GM23338 (cell line): ENCODE measurements at places on chromosomes 1 and 21.

DNA sequence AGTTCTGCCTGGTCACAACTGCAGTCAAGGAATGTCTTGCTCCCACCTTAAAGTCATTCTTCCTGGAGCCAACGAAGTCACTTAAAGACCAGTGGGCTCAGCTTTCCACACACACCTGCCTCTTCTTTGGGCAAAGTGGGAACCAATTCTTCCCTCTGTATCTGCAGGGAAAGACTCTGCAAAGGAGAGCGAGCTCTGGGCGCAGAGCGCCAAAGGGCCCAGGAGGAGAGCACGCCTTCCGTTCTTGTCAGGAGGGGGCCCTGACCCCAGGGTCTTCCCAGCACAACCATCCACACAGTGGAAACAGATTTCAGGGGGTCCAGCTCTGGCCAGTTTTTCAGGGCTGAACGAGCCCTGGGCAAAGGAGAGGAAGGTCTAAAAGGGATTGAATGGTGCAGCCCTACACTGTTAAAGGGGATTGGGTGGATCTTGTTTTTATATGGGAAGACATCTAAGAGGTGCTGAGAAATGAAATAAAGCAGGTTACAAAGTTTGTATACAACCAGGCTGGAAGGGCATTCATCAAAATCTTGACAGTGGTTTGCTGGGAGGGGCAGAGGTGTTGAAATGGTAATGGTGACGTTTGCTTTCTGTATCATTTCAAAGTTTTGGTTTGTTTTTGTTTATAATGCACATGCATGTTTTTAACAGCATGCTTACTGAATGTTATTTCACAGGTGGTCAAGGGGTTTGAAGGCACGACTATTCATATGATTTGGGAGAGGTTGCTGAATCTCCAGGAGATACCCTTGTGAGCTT, 6.8 kb upstream of the OLIG2 start:
- no peak for DNase-seq

DNA sequence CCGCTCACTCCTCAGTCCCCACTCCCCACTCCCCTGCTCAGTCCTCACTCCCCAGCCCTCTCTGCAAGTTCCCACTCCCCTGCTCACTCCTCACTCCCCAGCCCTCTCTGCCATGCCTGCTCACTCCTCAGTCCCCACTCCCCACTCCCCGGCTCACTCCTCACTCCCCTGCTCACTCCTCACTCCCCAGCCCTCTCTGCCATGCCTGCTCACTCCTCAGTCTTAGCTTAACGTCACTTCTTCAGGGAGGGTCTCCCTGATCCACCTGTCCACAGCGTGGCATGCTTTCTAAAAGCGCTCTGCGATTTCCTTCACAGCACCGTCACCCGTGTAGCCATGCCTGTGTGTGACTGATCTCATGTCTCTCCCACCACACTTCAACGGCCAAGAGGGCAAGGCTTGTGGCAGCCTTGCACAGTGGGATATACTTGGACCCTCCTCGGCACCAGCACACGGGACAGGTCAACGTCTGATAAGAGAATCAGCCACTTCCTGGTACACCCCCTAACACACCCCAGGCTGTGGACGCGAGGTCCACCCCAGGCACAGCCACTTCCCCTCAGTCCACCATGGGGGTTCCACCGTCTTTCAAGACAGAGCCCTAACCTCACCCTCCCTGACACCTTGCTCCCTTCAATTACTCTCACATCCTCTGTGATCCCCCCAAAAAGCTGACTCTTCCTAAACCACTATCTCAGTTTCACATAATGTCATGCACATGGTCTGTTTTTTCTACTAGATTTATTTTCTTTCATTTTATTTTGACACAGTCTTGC, 14.0 kb downstream of the PRDM15 start:
- DNase-seq: peak; percentile 66

- peak; percentile 56 for DNase-seq
Observed at GRCh38 chr1:67888216-67889106, 55.2 kb upstream of the GNG12 start.

DNA sequence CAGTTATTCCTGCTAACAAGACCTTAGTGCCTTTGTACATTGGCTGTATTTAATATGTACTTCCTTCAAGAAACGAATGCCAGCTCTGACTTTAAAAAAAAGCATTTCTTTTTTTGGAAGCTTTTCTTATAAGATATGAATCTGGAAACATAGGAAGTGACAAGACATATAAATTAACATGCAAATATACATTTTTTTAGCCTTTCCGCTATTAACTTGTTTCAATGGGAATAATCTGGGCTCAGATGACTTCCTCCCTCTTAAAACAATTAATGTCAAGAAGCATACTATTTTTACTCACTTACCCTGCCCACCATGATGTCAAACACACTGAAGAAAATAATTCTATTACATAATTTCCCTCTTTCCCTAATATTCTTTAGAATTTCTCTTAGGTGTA, 1.4 kb downstream of the DENND1B start:
- DNase-seq: no peak

DNA sequence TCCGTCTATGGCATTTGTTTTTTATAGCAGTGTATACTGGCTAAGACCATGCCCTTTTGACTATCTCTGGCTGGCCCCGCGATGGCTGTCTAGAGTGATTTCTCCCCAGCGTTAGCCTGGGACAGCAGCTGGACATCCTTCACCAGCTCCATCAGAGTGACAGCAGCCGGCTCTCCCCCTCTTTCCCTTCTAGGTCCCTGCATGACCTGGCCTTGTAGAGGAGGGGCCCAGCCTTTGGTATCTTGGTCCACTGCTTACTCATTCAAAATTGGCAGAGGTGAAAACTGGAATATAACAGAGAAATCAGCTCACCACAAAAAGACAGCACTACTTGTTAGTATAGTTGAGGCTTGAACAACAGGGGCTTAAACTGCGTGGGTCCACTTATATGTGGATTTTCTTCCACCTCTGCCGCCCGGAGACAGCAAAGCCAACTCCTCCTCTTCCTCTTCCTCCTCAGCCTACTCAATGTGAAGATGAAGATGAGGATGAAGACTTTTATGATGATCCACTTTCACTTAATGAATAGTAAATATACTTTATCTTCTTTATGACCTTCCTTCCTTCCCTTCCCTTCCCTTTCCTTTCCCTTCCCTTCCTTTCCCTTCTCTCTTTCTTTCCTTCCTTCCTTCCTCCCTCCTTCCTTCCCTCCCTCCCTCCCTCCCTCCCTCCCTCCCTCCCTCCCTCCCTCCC, 29.4 kb upstream of the B3GALNT2 start:
- no peak for DNase-seq

GRCh38 chr1:30534551-30534940, 188.8 kb downstream of the MATN1 start:
- DNase-seq: no peak

GRCh38 chr1:26537951-26538352, 8.4 kb downstream of the RPS6KA1 start:
- DNase-seq: peak; percentile 71

DNA sequence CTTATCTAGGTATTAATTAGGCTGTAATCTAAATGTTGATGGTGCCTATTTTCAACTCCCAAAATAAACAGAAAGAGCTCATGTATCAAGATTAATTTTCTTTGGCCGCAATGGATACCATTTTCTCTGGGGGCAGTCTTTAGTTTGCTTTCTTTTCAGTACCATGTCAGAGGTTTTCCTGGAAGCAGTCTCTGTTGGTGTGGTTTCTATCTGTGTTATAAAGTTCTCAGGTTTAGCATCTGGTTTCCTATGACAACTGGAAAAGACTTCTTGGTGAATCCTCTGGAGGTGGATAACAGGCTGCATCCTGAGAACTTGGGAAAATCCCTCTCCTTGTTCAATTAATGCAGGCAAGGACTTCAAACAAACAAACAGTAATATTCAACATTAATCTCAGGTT, 38.7 kb upstream of the BATF3 start:
- DNase-seq: no peak

DNA sequence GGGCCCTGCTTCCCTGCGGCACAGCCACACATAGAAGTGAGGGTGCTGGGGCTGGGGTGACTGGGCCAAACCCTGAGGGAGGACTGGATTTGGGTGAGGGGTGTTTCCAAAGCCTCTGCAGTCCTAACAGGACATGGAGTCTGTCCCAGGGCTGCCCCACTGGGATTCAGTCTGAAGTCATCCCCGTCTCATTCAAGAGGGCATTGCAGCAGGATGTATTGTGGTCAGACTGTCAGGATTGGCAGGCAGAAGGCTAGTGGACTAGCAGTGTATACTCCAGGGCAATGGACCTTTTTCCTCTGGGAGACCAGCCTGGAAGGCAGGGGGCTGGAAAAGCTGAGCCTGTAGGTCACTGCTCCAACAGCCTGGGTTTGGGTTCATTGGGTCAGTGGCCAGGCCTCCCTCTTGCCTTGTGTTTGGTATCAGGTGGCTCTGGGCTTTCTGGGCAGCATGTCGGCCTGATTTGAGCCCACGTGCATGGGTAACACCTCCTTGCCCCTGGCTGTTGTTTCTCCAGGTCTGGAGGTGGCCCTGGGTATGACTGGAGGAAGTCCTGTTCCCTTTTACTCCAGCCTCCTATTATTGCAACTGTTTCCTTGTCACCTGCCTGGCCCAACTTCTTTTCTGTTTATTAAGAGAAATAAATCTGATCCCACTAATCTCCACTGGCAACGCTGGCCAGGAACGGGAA, 41.0 kb upstream of the SYNC start:
- no peak for DNase-seq

DNA sequence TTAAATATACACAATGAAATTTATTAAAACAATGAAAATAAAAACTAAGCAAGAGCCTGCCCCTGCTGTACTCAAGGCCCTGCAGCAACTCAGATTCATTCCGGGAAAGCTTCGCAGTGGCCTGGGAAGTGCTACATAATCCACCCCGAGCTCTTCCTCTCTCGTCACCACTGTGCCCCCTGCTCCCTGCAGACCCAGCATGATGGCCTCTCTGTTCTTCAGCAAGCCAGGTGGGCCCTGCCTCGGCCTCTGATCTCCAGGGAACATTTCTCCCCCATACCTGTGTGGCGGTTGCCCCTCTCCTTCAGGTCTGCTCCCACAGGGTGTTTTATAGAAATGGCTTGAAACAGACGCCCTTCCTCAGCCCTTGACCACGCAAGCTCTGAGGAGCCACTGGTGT, 10.6 kb downstream of the RNF187 start:
- DNase-seq: no peak

GRCh38 chr1:100456880-100457279, 81.1 kb upstream of the GPR88 start:
- no peak for DNase-seq

- DNase-seq: no peak
Observed at GRCh38 chr1:248753029-248753594, 2.4 kb downstream of the LYPD8 start.

DNA sequence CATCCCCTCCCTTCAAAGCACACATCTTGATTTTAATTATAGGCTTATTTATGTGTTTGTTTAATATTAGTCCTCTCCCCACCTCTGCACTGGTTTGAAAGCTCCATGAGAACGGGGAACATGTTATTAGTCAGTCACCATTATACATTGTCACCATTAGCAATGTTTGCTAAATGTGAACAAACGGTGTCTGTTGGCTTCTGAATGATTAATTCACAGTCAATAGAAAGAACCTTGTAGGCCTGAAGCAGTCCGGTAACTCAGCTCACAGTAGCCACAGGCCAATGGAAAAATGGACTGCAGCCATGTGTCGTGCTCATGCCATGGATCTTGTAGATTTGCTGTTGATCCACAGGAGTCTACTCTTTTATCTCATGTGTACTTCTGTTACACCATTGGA, 49.7 kb upstream of the NHLH2 start:
- no peak for DNase-seq

GRCh38 chr1:167641786-167642500, 11.9 kb downstream of the RCSD1 start:
- DNase-seq: no peak

GRCh38 chr1:10965546-10966226, 46.8 kb upstream of the TARDBP start:
- DNase-seq: no peak

DNA sequence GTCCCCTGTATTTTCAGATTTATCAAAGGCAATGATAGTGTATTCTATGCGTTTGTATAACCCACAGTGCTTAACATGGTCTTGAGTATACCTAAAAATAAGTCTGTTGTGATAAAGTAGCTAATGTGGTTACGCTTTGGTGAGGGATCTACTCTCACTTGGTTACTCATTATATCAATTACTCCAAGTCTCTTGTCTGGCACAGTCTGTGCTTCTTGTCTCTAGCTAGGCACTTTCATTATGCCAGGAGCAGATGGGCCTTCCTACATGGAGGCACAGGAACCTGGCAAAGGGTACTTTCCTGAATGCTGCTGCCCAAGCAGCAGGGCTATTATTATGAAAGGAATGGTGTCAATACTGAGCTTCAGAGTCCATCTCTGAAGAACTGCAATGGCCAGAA, 4.2 kb upstream of the PTPN22 start:
- DNase-seq: no peak

DNA sequence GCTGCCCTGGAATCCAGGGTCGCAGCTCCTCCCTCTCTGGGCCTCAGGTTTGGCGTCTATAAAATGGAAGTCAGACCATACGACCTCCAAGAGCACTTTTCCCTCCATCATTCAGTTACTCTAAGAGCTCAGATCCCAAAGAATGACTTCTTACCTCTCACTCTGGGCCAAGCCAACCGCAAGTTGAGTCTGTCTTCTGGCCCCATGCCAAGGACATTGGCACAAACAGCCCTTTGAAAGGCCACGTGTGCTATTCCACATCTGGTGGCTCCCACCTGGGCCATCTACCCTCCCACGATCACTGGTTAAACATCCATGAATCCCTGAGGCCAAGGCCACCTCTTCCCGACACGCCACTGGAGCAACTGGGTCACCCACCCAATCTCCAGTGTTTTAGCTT, 12.4 kb downstream of the SLC2A7 start:
- DNase-seq: no peak

GRCh38 chr1:6260961-6261614, at the start of gene GPR153:
GPR153 (minus strand) TSS chr1:6261098; CDS start chr1:6254905, 6,193 bp downstream.
- DNase-seq: peak; percentile 71

DNA sequence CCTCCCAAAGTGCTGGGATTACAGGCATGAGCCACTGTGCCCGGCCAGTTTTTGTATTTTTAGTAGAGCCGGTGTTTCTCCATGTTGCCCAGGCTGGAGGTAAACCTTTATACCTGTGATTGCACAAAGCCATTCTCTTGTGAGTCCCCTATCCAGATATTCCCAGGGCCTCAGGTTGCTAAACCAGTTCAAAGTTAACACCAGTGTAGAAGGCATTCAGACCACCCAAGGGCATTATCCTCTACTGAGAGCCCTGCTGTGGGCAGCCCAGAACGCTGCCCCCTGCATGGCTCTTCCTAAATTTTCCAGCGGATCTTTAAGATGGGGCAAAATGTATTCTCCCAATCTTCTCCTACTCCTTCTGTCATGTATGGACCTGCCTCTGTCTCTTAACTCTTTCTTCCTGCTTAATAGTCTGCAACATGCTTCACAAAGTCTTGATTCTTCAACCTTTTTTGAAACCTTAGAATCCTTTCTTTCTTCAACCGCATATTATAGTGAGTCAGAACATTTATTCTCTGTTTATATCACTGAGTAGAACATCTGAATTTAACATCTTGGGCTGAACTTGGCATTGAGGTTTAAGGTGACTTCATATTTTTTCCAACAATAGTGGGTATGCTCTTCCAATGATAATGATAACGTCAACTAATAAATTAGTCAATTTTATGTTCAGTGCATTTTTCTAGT, 36.0 kb downstream of the UBE4B start:
- DNase-seq: peak; percentile 64

GRCh38 chr21:28437061-28437460, 555.6 kb downstream of the LTN1 start:
- no peak for DNase-seq
